ENCODE measurements at places on chromosomes 2 and 18. TPM values are rescaled to one million over a fixed set of nuclear protein-coding genes. Genes with fewer than 3 reads are reported as not detected.

The RABL2A gene
- 1.2 TPM for total RNA-seq

The CYS1 gene
- 0.18 TPM for total RNA-seq

The MYO3B gene
- total RNA-seq: not detected

The TLX2 gene
- not detected for total RNA-seq

The ELP2 gene
- total RNA-seq: 42.3 TPM

The MAP3K19 gene
- total RNA-seq: not detected

The SCTR gene
- total RNA-seq: not detected

The NLRC4 gene
- 0.20 TPM for total RNA-seq

The GKN1 gene
- total RNA-seq: not detected

The RAPGEF4 gene
- 5.5 TPM for total RNA-seq

The CYTIP gene
- 0.19 TPM for total RNA-seq

The TEX51 gene
- total RNA-seq: not detected

The C2orf42 gene
- total RNA-seq: 6.3 TPM

The UGT1A10 gene
- not detected for total RNA-seq

The ETAA1 gene
- 5.2 TPM for total RNA-seq

The ASB18 gene
- total RNA-seq: 0.16 TPM

The PROM2 gene
- total RNA-seq: 0.46 TPM

The STPG4 gene
- total RNA-seq: 0.33 TPM

The RTN4 gene
- 259 TPM for total RNA-seq

The FTCDNL1 gene
- total RNA-seq: 7.9 TPM

The TMEFF2 gene
- total RNA-seq: not detected

All from gastrocnemius medialis (tissue), 4 donors.